Neural crest cell (in vitro differentiated cells): ENCODE measurements at places on chromosomes 6 and 20. TPM values are rescaled to one million over a fixed set of nuclear protein-coding genes. Genes with fewer than 3 reads are reported as not detected.
A peak's percentile ranks its signal among the peaks of the same experiment; 100 is the strongest.

- no peaks in the 10 kb centered on the region for H3K36me3 ChIP-seq
- peaks cover 17% of the 10 kb centered on the region for H3K27me3 ChIP-seq
- DNase-seq, result no peak
- no peak overlapping the region for H3K4me3 ChIP-seq
- H3K27ac ChIP-seq, result no peak overlapping the region
Measured at GRCh38 chr20:18904624-18905023, 91.0 kb downstream of the SCP2D1 start.

DNA sequence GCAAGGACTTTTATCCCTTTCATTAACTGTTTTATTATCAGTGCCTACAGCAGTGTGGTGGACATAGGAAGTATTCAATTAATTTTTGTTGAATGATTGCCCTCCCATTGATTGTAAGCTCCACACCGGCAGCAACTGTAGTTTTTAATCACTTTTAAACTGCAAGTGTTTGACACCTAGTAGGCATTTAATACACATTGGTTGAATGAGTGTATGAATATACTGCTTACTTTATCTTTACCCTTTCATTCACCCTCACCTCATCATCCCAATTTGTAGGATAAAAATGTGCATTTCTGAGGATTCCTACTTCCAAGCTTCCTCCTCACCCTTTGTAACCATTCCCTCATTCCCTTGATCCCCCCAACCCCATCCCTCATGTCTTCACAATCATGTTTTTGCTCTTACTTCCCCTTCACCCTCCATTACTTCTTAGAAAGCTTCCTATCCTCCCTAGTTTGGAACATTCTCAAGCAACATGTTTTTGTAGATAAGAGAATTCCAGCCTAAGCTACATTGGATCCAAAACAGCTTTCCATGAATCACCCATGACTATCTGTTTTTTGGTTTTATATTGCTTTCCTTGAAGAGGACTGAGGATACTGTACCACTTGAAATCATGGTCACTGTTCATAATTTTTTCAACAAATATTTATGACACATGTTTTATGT lies 955 bp upstream of the SLC26A8 start:
- H3K4me3 ChIP-seq, result peak overlapping the region; percentile 20
- no peaks in the 10 kb centered on the region for H3K36me3 ChIP-seq
- no peak overlapping the region for H3K27ac ChIP-seq
- DNase-seq, result no peak
- peaks cover 28% of the 10 kb centered on the region for H3K27me3 ChIP-seq

GRCh38 chr20:25284131-25284601 lies 36.3 kb downstream of the PYGB start:
- peaks cover 18% of the 10 kb centered on the region for H3K36me3 ChIP-seq
- no peaks in the 10 kb centered on the region for H3K27me3 ChIP-seq
- no peaks in the 10 kb centered on the region for H3K4me1 ChIP-seq
- DNase-seq, result no peak

- peaks cover 59% of the 10 kb centered on the region for H3K4me1 ChIP-seq
- no peak for DNase-seq
- H3K27me3 ChIP-seq, result no peaks in the 10 kb centered on the region
- peak overlapping the region; percentile 97 for H3K4me3 ChIP-seq
Measured at GRCh38 chr20:31718952-31719643, 3.6 kb downstream of the BCL2L1 start.

LTB gene
- total RNA-seq, result not detected in 2 replicates

C6orf141 gene
- 0.89 and 1.0 TPM in 2 replicates for total RNA-seq

TAF11 gene
- total RNA-seq, result 48.6 and 53.1 TPM in 2 replicates

PTCHD4 gene
- 1.2 and 1.4 TPM in 2 replicates for total RNA-seq
